ENCODE measurements at places on chromosomes 11 and 22.

DNA sequence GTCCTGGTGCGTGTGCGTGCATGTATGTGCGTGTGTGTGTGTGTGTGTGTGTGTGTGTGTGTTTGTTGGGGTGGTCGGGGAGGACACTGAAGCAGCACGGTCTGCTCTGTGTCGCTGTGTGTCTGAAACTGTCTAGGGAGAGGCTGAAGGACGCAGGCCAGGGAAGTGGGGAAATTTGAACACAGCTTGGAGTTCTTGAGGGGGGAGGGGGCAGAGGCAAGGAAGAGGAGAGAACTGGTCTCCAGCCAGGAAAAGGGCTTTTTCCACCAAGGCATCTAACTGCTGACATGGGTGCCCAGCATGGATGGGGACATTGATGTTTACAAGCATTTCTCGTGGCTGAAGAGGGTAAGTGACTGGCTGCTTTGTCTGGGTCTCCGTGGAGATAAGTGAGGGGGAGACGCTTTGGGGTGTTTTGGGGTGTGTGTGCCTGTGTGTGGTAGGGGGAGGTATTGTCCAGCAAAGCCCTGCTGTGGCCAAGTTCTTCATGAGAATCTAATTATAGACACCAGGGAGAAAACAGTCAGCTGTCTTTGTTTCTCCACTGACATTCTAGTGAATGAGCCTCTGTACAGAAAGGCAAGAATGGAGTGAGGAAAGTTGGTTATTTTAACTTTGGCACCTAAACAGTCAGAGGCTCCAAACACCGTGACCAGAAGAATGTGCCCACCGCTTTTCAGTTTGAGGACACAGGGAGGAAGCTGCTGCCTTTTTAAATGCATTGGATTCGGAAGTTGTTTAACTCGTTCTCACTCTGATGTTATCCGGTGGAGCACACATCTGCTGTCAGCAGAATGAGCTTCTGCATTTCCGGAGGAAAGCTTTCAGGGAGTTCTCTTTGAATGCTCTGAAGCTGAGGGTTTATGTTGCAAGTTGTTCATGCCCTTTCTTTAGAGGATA lies 63.7 kb downstream of the PPFIBP2 start:
- no peak for DNase-seq

GRCh38 chr11:78497293-78497692 lies 77.4 kb downstream of the NARS2 start:
- DNase-seq, result no peak

- peak; percentile 39 for DNase-seq
Observed at GRCh38 chr22:38398609-38399461, 56.2 kb downstream of the KCNJ4 start.

- DNase-seq, result no peak
Observed at GRCh38 chr11:92523611-92524010, 299.0 kb downstream of the FAT3 start.

DNA sequence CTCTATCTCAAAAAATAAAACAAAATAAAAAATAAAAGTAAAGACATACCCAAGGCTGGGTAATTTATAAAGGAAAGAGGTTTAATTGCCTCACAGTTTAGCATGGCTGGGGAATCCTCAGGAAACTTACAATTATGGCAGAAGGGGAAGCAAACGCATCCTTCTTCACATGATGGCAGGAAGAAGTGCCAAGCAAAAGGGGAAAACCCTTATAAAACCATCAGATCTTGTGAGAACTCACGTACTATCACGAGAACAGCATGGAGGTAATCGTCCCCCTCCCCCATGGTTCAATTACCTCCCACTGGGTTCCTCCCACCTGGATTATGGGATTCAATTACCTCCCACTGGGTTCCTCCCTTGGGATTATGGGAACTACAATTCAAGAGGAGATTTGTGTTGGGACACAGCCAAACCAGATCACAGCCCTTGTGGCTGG lies 8.3 kb upstream of the SSTR3 start:
- no peak for DNase-seq

DNA sequence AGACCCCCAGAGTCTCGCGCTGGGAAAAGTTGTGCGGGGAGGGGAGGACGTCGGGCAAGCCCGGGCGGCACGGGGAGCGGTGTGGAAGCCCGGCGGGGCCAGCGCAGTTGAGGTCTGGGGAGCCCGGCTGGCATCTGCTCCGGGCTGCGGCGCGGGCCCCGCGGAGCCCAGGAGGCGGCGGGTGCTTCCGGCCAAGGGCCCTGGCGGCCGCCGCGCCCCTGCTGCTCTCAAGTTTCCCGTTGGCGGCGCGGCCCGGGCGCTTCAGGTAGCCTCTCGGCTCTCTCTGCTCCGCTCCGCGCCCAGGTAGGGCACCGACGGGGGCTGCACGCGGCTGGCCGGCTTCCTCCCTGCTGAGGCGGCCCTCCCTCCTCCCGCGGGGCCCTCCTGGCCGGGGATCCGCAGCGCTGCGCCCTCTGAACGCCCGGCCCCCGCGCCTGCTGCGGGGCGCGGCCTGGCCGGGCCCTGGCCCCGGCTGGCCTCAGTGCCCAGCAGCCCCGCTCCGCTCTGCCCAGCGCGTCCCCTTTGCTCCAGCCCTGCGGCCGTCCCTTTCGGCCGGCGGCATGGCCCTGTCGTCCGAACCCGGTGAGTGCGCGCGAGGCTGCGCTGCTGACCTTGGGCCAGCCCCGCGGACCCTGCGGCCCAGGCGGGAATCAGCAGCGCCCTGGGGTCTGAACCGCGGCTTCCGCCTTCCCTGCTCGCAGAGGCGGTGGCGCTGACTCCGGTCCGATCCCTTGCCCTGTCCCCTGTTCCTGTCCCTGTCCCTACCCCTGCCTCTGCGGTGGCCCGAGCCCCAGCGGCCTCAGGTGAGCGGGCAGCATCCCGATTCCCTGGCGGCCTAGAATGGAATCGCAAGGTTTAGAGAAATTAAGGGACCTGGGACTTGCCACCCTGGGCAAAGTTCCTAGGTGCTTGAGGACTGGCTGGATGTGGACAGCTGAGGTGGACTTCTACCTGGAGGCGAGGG lies 4.3 kb upstream of the AMPD3 start:
- no peak for DNase-seq

DNA sequence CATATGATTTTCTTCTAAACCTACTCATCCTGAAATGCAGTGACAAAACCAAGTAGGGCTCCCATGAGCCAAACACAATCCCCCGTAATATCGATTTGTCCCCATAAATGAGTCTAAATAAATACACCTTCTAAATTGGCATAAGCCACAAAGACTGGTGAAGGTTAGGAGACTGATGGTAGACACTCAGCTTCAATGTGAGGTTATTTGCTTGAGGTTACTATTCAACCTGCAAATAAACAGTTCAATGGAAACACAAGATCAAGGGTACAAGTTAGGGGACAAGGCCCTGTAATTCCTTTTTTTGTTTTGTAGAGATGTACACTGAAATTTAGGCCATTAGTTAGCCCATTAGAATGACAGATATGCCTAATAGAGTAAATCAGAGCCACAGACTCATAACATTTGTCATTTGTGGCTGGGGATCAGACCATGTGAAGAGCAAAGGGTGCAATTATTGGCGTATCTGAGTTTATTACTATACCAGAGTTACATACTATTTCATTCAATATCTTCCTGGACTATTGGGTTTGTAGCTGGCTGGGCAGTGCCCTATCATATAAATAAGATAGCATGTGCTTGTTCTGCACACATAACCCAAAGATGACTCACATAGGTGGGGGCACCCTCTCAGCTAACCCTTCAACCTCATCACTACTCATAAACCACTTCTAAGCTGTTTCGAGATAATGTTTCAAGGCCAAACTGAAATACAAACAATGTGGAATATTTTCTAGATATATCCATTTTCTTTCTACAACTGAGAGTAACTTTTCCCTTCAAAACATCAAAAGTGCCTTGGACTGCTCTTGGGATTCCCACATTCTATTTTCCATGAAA lies 695.3 kb downstream of the KCNA4 start:
- peak; percentile 50 for DNase-seq

DNA sequence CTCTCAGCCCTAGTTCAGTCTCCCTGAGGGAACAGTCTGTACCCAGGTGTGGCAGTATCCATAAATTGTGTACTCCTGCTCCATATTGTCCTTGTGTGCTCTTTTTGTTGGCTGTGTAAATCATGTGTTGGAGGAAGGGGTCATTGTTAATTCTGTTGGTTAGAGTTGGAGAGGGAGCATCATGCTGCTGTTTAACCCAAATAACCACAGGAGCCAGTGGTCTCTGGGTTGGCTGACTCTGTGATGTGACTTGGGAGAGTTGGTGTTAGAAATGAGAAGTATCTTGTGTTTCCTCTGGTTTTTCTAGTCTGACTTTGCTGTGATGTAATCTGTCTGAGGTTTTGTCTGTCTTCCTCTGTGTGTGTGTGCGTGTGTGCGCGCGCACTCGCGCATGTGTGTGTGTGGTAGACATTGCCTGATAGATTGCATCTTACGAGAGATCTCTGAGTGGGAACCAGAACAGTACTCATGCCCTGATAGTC lies 30.5 kb downstream of the CTNND1 start:
- no peak for DNase-seq

Data from SJSA1 (cell line).